Posterior vena cava (tissue), 2 donors: ENCODE measurements at places on chromosomes 12 and 14.

DNA sequence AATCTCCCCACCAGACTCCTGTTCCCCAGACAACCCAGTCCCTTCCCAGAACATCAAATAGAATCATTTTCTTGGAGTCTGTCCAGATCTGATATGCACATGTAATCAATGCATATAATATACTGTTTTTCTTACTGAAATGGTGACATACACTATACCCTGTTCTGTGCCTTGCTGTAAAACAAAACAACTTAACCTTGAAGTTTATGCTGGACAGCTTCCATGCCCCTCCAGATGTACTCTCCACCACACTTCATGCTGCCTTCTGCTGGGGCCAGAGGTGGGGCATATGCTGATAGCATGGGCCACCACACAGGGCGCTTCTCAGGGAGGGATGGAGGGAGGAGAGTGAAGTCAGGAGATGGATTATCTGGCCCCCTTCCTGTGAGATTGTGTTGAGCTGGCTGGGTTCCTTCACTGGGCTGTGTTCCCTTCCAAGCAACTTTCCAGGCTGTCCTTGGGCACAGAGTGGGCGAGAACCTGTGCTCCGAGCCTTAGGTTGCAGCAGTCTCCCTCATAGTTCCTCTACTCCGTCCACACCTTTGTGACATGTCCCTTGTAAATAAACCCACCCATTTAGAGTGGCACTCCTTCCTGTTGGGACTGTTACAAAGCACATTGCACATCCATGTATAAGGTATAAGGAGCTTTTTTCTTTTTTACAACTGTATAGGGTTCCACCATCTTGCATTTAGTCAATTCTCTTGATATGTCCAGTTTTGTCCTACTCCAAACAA, 77.6 kb upstream of the RIC8B start:
- DNase-seq, result no peak

GRCh38 chr14:87863047-87863446, 129.9 kb downstream of the GALC start:
- DNase-seq, result no peak

- no peak for DNase-seq
Measured at GRCh38 chr12:49198431-49199155, 9.7 kb upstream of the TUBA1A start.

- DNase-seq, result no peak
Measured at GRCh38 chr12:119372540-119372939, 38.0 kb downstream of the CCDC60 start.

DNA sequence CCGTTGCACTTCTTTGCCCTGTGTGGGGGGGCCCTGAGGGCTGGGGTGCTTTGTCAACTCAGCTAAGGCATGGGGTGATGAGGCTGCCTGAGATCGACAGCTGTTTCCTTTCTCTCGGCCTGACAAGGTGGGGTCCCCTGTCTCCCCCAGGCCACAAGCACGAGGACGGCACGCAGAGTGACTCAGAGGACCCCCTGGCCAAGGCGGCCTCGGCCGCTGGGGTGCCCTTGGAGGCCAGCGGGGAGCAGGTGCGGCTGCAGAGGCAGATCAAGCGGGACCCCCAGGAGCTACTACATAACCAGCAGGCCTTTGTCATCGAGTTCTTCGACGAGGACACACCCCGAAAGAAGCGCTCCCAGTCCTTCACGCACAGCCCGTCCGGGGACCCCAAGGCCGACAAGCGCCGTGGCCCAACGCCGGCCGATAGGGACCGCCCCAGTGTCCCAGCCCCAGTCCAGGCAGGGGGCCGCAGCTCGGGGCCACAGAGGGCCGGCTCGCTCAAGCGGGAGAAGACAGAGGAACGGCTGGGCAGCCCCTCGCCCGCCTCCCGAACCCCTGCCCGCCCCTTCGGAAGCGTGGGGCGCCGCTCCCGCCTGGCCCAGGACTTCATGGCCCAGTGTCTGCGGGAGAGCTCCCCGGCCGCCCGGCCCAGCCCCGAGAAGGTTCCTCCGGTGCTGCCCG, 18.8 kb downstream of the CEP170B start:
- DNase-seq, result peak; percentile 67

DNA sequence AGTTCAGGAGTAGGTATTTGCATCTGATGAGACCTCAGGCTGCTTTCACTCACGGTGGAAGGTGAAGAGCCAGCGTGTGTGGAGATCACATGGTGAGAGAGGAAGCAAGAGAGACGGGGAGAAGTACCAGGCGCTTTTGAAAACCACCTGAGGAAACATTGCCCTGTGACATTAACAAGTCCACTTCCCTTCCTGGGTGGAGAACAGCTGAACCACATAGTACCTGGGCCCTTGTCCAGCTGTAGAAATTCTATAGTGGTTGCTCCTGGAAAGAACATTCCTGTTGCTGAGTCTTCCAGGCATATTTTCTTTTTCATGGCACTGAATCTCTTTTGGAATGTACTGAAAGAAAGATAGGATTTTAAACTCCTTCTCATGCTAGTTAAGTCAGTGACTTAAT, 87.3 kb upstream of the RIN3 start:
- DNase-seq, result no peak

- no peak for DNase-seq
Measured at GRCh38 chr14:71372411-71372838, 465.2 kb downstream of the PCNX1 start.

GRCh38 chr14:55223364-55223763, 32.0 kb upstream of the DLGAP5 start:
- DNase-seq, result no peak

DNA sequence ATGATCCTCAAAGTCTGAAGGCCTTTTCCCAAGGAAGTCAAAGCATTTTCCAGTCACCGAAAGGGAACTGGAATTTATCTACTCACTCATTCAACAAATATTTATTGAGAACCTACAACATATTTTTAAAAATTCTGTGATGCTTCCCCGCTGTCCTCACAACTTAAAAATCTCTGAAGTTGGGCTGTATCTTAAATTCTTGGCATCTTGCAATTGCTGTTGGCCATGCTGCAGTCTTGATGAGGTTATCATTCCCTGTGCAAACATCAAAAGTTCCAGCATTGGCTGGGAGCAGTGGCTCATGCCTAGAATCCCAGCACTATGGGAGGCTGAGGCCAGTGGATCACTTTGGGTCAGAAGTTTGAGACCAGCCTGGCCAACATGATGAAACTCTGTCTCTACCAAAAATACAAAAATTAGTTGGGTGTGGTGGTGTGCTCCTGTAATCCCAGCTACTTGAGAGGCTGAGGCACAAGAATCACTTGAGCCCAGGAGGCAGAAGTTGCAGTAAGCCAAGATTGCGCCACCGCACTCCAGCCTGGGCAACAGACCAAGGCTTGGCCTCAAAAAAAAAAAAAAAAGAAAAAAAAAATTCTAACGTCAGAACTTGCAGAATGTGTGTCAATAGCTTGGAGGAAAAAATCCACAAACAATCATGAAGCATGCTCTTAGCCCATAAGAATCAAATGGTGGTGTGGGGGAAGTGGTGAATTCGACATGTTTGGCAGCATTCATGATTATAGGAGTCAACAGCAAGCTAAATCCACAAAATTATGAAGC, 34.9 kb downstream of the CCDC177 start:
- peak; percentile 88 for DNase-seq

- DNase-seq, result no peak
Measured at GRCh38 chr12:66910366-66910974, 231.6 kb upstream of the GRIP1 start.
